ENCODE measurements at places on chromosomes 11 and 22.

GRCh38 chr11:2975594-2975993 lies 16.5 kb downstream of the NAP1L4 start:
- no peak for DNase-seq

- no peak for DNase-seq
Observed at GRCh38 chr22:22348127-22348814, 103.7 kb downstream of the VPREB1 start.

- no peak for DNase-seq
Observed at GRCh38 chr11:66187453-66187852, 81.0 kb upstream of the RAB1B start.

GRCh38 chr22:38927033-38927781 lies 30.2 kb upstream of the APOBEC3A start:
- DNase-seq: peak; percentile 77

GRCh38 chr22:35209203-35209602 lies 48.1 kb upstream of the HMGXB4 start:
- DNase-seq: no peak

- no peak for DNase-seq
Observed at GRCh38 chr22:26632422-26633155, 10.8 kb downstream of the CRYBA4 start.

DNA sequence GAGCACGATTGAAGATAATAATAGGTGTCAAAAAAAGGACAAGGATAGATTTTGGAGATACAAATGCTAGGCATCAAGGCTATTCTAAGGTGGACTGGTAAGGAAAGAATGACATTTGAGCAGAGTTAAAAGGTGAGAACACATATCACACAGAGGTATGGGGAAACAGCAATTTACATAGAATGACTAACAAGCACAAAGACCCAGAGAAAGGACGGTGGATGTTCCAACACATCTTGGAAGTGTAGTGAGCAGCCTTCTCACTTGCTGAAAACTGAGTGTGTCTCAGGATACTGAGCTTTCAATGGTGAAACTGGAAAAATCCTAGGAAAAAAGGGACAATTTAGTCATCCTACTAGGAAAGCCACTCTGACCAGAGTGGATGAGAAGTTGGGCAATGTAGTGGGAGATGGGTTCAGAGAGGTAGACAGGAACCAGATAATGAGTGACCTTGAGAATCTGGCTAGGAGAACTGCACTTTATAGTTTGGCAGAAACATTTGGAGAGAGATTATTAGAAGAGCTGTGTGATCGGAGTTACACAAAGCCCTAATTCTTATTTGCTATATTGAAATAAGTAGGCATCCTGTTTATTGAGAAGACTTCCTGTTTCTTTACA lies 706.0 kb downstream of the KCNA4 start:
- DNase-seq: no peak

DNA sequence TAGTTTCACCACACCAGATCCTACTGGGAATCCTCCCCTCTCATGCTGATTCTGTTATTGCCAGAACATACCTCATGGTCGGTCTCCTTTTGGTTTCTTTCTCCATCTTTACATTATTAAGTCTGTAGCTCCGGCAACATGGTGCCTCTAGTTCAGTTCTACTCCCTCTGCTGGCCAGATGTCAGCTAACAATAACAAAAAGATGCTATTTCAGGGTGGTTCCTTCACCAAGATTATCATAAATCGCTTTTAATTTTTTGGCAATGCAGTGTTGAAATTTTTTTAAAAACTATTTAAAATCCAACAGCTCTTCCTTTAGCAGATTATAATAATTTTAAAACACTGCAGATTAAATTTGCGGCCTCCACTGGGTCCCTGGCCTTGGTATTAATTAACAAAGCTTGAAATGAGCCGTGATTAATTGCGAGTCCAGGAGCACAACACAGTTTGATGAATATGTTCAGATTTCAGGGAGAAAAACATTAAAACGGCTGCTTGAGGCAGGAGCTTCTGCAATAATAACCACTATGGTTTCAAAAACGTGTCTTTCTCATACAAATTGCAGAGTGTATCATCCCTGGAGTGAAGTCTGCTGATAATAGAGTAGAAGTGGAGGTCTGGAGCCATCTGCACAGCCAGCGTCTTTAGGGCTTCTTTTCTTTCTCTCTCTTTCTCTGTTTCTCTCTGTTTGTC lies 492.9 kb upstream of the KIRREL3 start:
- DNase-seq: no peak

DNA sequence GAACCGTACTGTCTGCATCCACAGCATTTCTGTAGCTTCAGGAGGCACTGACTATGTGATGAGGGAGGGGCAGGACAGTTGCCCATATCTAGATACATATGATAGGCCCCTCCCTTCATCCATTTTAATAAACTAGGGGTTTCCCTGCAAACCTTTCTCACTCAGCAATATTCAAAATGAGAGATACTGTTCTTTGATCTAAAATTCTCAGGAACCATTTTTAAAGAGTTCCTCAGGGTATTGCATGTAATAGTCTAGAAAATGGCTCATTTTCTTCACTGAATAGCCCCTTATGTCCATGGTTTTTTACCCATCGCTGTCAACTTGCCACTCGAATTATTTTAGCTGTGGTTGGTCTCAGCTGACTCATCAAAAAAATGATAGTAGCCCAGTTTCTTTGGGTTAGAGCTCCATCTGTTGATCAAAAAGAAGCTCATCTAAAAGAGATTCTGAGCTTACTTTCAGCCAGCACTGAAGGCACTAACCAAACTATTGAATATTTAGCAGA lies 37.0 kb upstream of the DNAJB7 start:
- DNase-seq: no peak

GRCh38 chr11:130599073-130599654 lies 150.7 kb downstream of the ADAMTS15 start:
- no peak for DNase-seq

DNA sequence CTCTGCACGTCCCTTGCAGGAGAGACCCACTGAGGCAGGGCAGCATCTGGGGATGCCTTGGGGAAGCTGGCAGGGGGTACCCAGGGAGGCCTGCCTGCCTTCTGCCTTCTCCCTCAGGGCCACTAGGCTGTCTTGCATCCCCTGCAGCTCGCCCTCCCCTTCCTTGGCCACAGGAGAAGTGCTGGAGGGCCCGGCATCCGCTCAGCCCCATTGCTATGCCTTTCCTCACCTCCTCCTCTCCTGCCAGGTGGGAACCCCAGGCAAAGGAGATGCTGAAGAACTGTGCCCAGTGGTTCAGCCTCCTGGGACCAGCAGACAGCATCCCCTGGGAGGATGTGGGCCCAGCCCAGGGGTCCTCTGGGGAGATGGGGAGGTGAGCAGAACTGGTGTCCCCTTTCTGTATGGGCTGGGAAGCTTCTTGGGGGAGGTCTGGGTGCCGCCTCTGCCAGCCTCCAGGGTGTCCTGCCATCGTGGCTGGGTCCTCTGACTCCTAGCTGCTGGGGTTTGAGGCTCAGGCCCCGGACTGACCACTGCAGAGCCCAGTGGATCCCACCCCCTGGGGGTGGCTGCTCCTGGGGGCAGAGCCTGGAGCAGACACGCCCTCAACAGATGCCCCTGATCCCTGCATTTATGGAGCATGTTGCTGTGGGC lies 20.6 kb downstream of the MRGPRG start:
- no peak for DNase-seq

DNA sequence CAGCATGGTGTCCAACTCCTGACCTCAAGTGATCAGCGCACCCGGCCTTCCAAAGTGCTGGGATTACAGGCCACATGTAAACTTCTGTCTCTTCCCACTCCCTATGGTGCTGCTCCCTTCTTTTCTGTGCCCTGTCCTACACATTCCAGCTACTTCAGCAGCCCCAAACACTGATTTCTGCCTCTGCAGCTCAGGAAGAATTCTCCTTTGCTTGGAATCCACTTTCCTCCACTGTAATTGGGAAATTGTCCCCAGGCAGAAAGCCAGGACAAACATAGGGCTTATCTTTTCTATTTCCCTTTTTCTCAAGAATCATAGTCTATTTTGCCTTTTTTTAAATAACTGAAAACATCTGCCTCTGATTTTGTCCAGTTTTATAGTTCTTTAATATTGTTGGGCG lies 21.3 kb upstream of the DRG1 start:
- no peak for DNase-seq

- DNase-seq: no peak
Observed at GRCh38 chr11:68325183-68325906, 13.0 kb downstream of the LRP5 start.

GRCh38 chr11:46600194-46600960 lies 6.6 kb upstream of the AMBRA1 start:
- no peak for DNase-seq

DNA sequence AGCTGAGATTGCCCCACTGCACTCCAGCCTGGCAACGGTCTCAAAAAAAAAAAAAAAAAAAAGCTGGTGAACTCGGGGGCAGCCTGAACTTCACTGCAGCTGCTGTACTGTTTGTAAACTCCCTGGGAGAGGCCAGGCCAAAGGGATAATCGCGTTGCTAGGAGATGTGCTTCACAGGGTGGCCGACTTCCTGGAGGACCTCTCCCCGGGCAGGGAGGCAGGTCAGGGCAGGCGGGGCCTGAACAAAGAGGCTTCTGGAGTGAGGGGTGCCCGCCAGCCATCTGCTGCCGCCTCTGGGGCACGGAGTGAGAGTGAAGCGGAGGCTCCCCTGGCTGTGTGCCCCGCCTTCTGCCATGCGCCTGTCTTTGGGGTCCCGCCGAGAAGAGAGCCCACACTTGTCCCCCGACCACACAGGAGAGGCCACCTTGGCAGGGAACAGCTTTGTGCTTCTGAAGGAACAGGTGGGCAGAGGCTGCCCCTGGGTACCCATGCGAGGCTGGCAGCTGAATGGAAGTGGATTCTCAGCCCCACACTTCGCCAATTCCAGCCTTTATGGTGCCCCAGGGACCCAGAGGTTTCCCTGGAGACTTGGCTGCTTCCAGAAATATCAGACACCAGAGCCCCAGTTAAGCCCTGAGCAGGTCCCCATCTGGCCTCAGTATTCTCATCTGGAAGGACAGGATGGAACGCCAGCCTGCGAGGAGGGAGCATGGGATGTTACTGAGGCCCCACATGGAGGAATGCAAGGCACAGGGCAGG lies 29.6 kb downstream of the TMEM184B start:
- DNase-seq: peak; percentile 89

- no peak for DNase-seq
Observed at GRCh38 chr22:40806711-40807110, 12.4 kb downstream of the SLC25A17 start.

GRCh38 chr11:102464859-102465500 lies 12.4 kb upstream of the TMEM123 start:
- no peak for DNase-seq

GRCh38 chr22:46731246-46732040 lies 6.6 kb downstream of the CERK start:
- peak; percentile 80 for DNase-seq

DNA sequence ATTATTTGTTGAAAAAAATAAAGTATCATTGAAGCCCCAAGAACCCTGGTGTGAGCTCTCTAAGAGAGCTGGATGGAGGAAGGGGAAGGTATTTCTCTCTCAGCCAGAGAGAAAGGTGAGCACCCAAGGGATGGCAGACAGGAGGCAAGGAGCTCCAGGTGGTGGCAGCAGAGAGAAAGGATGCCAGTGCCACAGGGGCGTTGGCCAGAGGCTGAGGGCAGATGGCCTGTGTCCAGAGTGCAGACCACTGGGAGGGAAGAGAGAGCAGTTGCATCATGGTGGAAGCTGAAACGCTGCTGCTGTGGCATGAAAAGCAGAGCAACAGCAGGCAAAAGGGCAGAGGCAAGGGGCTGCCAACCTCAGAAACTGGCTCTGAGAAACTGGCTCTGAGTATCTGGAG lies 8.5 kb downstream of the SPON1 start:
- peak; percentile 81 for DNase-seq

DNA sequence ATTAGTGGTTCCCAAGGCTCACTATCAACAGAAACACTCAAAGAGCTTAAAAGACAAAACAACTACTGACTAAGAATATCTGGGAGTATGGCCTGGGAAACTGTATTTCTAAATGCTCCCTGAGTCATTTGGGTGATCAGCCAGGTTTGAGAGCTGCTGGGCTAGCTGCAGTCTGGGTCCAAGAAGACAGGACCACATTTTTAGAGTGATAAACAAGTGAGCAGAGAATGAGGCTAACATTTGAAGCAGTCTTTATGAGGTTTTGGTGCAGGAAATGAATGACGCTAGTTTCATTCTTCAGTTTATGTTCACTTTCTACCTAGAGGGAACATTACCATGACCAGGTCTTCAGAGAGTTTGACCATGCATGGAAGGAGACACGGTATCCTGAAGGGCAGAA lies 97.7 kb downstream of the TEAD1 start:
- DNase-seq: no peak

DNA sequence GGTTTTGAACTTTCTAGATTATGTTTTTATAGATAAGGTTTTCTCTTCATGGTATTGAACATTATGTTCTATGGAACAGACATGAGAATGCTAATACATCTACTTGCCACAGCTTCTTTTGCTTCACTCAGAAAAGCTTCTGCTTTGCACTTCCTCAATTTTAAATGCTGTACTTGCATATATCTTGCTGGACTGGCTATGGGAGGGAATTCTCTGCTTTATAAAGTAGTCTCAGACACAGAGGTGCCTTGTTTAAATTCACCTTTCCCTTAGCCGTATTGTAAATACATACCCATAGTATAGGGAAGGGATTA lies 173.9 kb downstream of the DDX10 start:
- DNase-seq: no peak

- DNase-seq: peak; percentile 75
Observed at GRCh38 chr11:10927538-10927937, 69.7 kb upstream of the ZBED5 start.

DNA sequence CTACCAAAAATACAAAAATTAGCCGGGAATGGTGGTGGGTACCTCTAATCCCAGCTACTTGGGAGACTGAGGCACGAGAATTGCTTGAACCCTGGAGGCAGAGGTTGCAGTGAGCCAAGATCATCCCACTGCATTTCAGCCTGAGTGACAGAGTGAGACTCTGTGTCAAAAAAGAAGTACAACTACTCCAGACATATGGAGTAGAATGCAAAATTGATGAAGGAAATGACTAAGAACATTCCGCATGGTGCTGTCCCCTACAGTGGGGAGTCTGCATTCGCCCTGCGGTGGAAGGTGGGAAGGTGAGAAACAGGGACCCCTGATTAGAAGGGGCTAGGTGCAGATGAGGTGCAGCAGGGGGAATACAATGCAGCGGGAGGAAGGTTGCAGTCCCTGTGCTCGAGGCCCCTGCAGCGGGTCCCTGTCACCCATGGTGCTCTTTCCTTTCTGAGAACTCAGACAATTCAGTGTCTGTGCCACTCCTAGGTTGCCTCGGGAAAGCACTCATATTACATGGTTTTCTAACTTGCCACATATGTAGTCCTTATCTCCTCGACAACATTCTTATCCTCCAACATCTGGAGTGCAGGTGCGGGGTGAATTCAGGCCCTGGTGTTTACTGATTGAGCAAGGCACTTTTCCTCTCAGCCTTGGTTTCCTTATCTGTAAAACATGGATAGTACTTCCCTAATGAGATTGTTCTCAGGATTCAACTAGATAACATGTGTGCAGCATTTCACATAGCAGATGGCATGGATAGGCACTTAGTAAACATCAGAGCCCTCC lies 5.2 kb downstream of the POLD4 start:
- DNase-seq: no peak

GRCh38 chr11:75351541-75351790 lies at the start of gene ARRB1:
Gene ARRB1, minus strand, starts transcription at chr11:75351661. Its CDS starts 54 bp downstream, at chr11:75351607.
- DNase-seq: no peak

Data from colonic mucosa (tissue), 4 donors.